GM04503 (cell line): ENCODE measurements at places on chromosomes 3 and 15.

DNA sequence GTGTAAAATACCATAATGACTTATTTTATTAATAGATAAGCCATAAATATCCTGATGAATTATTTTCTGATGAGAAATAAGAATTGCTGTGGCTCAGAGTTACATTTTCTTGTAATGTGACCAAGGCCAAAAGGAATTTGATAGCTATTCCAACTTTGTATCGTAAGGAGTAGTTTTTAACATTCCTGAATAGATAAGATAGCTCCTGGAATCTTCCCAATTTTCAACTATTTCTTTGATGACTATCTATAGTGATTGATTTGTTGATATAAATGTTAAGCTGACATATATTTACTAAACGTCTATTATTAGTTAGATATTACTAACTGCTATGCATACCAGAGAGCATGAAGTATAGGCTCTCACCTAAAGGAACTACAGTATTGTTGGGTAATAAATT lies 49.1 kb upstream of the SATB1 start:
- no peak for DNase-seq

GRCh38 chr3:36456784-36457183 lies 76.5 kb downstream of the STAC start:
- no peak for DNase-seq

GRCh38 chr3:190737446-190737845 lies 125.0 kb downstream of the GMNC start:
- no peak for DNase-seq

DNA sequence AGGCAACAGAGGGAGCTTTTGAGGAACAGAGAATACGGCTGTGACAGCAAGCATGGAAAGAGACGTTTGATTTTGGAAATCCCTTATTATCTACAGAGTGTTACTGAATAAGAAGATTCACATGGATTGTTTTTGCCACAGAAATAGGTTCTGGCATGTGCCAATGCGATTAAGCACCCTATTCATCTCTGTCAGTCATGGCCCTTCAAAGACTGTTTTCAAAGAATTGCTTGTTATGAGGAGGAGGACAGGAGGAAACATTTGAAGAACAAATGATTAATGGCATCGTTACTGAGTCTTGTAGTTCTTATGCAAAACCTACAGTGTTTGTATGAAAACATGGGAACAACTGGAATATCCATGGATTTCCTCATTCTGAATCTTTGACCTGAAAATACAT lies 86.2 kb downstream of the EPHA6 start:
- DNase-seq: no peak

DNA sequence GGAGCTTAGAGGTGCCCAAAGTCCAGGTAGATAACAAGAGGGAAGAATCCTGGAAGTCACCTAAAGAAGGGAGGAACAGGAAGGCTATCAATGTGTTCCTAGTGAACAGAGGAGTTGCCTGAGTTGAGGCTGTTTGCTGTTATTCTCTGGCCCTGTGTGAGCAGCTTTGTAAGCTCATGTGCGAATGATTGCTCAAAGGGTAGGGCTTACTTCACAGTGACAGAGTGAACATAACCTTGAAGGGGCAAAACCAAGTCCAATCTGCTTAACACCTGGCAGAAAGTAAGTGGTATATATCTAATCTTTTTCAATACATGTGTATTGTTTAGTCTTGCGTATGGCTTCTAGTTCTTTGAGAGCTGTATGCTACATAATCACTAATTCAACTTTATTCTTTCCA lies 1153.6 kb downstream of the TUSC7 start:
- DNase-seq: no peak

- DNase-seq: no peak
Observed at GRCh38 chr3:13932578-13933295, 52.9 kb upstream of the WNT7A start.

DNA sequence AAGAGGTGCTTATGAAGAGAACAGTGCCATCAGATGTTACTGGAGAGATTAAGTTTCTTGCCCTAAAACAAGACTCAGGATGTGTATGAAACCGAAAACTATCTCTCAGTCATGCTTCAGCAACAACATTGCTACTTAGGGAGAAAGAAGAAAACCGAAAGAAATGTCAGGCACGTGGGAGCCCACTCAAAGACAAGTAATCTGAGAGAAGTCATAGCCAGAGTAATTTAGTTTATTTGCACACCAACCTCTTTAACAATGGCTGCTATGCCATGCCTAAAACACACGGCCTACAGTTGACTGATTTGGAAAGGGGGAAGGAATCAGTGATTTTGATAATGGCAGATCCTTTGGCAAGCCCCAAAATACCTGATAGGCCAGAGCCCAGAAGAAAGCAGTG lies 162.9 kb downstream of the TIGIT start:
- no peak for DNase-seq

DNA sequence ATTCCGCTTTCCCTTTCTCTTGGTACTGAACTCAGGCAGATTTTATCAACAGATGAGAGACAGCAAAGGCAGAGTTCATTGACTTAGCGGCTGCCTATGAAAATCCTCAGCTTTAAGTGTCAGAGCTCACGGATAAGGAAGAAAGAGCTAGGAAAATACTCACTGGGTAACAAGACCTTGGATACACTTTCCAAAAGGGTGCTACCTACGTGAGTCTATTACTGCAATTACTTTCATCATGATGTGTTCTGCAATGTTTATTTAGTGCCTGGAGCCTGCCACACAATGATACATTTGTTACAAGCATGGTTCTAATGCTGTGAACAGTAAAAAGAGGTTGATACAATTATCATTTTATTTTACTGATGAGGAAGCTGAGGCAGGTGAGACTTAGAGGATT lies 177.5 kb downstream of the GRM7 start:
- no peak for DNase-seq

GRCh38 chr3:173913397-173913796 lies 515.9 kb downstream of the NLGN1 start:
- no peak for DNase-seq

- DNase-seq: no peak
Observed at GRCh38 chr15:79003301-79003700, 58.5 kb upstream of the CTSH start.

- peak; percentile 44 for DNase-seq
Observed at GRCh38 chr15:90221246-90221900, 12.4 kb downstream of the CIB1 start.

DNA sequence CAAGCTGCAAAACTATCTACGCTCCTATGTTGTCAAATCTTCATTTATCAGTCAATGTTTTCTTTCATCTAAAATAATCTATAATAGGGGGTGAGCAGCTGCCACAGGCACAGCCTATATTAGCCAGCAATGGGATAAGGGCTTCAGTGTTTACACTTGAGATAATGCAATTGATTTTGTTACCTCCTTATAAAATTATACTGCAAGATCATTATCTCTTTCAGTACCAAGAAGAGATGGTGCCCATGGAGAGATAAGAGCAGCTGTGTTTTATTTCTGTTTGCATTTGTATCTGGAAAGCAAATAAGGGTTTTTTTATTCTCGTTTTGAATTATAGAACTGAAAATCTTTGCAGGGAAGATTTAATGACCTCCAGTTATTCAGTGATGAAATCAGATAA lies 68.9 kb downstream of the PLD1 start:
- no peak for DNase-seq

GRCh38 chr15:52220251-52220650 lies 29.1 kb upstream of the GNB5 start:
- DNase-seq: no peak

DNA sequence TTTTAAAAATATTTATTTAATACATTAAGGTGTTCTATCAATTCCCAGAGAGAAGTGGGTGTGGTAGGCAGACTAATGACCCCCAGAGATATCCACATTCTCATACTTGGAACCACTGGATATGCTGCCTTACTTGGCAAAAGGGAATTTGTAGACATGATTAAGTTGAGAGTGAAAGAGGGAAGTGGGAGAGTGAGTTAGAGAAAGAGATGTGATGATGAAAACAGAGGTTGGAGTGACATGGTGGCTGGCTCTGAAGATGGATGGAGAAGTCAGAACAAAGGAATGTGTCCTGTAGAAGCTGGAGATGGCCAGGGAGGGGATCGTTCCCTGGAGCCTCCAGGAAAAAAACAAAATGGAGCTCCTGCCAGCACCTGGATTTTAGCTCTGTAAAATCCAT lies 32.0 kb downstream of the TNFAIP8L3 start:
- no peak for DNase-seq

- DNase-seq: no peak
Observed at GRCh38 chr3:16813336-16813735, 71.4 kb upstream of the PLCL2 start.

- DNase-seq: no peak
Observed at GRCh38 chr15:99980752-99981151, 247.5 kb upstream of the LYSMD4 start.

- DNase-seq: no peak
Observed at GRCh38 chr3:47746264-47746663, 35.4 kb downstream of the SMARCC1 start.

DNA sequence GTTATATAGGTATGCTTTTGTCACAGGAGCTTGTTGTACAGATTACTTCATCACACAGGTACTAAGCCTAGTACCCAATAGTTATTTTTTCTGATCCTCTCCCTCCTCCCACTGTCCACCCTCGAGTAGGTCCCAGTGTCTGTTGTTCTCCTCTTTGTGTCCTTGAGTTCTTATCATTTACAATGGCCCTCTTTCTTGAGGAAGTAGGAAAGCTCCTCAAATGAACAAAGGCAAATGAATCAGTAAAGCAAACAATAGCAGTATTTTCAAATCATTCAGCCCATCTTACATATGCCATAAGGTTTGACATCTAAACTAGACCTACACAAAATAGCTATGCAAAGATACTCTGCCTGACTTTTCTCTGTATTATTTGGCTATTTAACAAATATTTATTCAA lies 211.5 kb downstream of the CDIN1 start:
- no peak for DNase-seq

DNA sequence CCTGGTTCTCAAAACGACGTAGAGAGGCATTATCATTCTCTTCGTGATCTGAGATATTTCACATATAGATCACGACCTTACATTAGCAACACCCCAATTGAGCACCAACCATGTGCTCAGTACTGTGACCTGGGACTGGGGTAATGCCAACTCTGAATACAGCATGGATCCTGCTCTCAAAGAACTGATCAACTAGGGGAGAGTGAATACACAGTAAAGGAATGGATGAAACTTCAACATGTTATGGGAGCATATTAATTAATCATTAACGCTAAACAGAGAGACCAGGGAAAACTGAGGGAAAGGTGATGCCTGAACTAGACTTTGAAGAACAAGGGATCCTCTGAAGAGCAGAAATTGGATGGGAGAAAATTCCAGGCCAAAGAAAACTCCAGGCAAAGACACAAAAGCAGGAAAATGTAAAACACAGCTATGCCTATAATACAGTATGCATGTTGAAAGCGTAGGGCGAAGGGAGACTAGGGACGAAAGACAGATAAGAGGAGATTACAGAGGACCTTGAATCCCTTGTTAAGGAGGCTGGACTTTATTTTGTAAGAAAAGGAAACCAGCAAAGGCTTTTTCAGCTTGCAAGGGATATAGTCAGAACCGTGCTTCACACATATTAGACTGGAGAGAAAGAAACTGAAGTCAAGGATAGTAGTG lies 105.7 kb downstream of the ANO10 start:
- DNase-seq: no peak

DNA sequence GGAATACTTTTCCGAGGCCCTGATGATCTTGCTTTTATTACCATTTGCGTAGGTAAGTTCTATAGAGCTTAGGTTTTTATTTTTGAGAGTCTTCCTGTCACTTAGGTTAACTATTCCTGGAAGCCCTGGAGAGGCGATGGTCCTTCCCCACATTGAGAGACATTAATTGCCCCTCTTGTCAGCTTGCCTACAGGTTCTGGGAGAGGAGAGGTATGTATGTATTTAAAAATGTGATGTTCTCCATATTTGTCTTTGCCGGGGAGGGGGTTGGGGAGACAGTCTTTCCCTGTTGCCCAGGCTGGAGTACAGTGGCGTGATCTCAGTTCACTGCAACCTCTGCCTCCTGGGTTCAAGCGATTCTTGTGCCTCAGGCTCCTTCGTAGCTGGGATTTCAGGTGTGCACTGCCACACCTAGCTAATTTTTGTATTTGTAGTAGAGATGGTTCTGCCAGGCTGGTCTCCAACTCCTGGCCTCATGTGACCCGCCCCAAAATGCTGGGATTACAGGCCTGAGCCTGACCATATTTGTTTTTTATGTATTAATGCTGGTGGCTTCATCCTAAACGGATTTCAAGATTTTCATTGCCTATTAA lies 6.2 kb downstream of the RPSA start:
- no peak for DNase-seq

GRCh38 chr15:79370716-79371115 lies 59.8 kb downstream of the TMED3 start:
- DNase-seq: peak; percentile 45

DNA sequence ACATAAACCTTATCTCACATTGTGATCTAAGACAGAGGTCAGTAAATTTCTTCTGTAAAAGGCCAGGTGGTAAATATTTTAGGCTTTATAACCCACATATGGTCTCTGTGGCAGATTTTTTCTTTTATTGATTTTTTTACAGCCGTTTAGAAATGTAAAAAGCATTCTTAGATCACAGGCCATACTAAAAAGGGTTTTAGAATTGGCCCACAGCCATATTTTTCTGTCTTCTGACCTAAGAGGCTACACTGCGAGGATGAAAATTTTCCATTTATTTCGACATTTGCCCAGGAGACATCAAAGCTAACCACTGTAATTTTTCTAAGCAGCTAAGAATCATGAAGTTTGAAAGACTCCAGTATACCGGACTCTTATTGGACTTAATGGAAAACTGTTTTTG lies 377.2 kb upstream of the SGO1 start:
- no peak for DNase-seq

- peak; percentile 21 for DNase-seq
Observed at GRCh38 chr3:86830566-86830965, 160.4 kb downstream of the VGLL3 start.

GRCh38 chr15:38538328-38539007 lies 26.1 kb downstream of the RASGRP1 start:
- no peak for DNase-seq

DNA sequence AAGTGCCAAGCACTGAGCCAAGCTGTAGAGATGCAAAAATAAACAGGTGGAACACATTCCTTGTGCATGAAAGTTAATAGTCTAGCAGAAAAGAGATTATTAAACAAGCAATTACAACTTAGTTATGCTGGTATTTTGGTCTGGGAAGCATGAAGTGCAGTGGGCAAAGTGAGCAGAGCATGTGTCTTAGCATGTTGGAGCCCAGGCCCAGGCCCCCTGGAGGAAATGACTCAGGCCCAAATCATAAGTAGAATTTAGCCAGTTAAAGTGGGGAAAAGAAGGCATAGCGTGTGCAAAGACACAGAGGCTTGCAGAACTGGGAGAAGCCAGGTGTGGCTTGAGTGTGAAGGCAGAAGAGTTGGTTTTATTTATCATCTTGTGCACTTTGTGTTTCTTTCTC lies 163.8 kb upstream of the ATP11B start:
- no peak for DNase-seq
